Lung microvascular endothelial cell (primary cell): ENCODE measurements at places on chromosomes 16 and 17. TPM values are rescaled to one million over a fixed set of nuclear protein-coding genes. Genes with fewer than 3 reads are reported as not detected.

ABCA8 gene
- under 0.01 TPM in 1 of 2 replicates, not detected in the other for total RNA-seq

STAT5A gene
- total RNA-seq = 33.1 and 44.2 TPM in 2 replicates

CACNA1H gene
- total RNA-seq = under 0.01 TPM in 2 replicates

TBC1D3C gene
- 0.22 TPM in 1 of 2 replicates, not detected in the other for total RNA-seq

CLEC18A gene
- not detected in 2 replicates for total RNA-seq
